ENCODE measurements at places on chromosomes 13 and 19.

- no peak for DNase-seq
Measured at GRCh38 chr13:112912726-112913440, 56.1 kb upstream of the MCF2L start.

DNA sequence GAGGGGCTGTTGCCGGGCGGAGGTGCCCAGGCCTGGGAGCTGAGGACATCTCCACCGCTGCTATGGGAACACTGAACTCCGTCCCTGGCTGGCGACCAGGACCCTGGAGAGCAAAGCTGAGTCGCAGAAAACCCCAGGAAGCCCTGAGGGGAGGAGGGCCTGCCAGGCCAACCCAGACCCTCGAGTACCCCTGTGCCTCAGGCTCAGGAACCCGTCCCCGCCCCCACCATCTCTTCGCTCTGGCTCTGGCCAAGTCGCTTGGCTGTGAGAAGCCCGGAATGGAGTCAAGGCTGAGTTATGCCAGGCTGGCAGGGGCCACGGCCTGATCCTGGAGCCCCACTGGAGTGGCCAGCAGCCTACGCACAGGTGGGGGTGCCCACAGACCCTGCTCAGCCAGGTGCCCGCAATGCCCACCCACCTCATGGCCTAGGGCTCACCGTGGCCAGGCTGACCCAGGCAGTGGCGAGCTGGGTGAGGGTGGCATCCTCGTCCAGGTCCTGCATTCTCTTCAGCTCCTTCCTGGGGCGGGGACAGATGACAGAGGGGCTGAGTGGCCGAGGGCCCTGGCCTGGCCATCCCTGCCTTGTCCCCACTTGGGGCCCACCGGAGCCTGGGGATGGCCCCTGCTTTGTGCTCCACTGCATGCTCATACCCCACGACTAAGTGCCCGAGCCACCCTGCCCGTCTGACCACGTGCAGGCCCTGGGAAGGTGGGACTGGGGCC is 8.5 kb upstream of the CERS1 start:
- no peak for DNase-seq

DNA sequence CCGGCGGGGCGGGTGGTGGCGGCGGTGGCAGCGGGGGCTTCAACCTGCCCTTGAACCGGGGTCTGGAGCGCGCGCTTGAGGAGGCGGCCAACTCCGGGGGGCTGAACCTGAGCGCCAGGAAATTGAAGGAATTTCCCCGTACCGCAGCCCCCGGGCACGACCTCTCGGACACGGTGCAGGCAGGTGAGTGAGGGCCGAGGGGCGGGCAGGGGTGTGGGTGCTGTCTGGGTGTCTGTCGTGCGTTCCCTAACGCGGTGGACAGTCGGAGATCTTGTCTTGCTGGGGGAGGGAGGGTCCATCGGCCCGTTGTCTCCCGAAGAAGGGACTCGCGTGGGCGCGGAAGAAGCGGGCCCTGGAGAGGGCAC is 533 bp downstream of the LRCH1 start:
- no peak for DNase-seq

DNA sequence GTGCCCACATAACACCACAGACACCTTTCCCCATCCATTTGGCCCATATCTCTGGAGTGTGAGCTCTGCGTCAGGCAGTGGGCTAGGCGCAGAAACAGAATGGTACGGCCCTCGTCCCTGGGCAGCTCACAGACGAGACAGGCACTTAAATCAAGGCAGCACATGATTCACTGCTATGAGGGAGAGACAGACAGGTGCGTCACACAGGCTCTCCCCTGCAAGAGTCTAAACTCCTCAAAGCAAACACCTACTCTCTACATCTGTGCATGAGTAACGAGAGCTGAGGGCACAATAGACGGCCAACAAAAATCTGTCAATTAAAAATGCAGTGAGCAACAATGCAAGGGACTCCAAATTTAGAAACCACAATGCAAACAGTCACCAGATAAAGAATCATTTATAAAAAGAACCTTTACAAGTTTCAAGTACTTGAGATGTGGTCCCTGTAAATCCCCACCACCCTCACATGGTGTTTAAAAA is 348.9 kb downstream of the UQCRFS1 start:
- no peak for DNase-seq

DNA sequence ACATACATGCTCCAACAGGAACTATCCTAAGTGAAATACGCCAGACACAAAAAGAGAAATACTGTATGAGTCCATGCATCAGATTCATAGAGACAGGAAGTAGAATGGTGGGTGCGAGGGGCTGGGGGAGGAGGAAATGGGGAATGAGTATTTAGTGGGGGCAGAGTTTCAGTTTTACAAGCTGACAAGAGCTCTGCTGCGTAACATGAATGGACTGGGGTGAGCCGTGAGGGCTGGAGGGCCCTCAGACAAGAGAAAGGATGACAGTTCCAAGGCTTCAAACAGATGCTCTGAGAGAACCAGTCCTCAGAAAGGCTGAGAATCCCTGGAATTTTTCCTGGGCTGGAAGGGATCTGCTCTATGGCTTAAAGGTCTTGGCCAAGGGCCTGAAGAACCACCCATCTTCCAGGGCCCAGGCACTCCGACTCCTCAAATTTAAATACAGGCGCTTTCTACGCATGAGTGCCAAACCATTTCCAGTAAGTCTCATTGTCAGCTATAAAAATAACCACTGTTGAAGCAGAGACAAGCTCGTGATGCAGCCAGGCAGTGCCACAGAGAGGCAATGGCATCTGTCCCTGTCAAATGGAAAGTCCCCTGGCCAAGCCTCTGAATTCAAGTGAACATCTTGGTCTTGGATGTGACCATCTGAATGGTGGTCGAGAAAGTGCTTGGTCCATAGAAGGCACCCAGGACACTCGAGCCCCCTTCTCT is 17.5 kb downstream of the KLF2 start:
- peak; percentile 65 for DNase-seq

DNA sequence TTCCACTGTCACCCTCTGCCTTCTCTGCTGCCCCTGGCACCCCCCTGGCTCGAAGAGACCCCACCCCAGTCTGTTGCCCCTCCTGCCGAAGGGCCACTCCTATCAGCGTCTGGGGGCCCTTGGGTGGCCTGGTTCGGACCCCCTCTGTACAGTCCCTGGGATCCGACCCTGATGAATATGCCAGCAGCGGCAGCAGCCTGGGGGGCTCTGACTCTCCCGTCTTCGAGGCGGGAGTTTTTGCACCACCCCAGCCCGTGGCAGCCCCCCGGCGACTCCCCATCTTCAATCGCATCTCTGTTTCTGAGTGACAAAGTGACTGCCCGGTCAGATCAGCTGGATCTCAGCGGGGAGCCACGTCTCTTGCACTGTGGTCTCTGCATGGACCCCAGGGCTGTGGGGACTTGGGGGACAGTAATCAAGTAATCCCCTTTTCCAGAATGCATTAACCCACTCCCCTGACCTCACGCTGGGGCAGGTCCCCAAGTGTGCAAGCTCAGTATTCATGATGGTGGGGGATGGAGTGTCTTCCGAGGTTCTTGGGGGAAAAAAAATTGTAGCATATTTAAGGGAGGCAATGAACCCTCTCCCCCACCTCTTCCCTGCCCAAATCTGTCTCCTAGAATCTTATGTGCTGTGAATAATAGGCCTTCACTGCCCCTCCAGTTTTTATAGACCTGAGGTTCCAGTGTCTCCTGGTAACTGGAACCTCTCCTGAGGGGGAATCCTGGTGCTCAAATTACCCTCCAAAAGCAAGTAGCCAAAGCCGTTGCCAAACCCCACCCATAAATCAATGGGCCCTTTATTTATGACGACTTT is 2.0 kb downstream of the ZFP36 start:
- no peak for DNase-seq

- no peak for DNase-seq
Measured at GRCh38 chr19:5586300-5587070, 18.7 kb upstream of the TINCR start.

DNA sequence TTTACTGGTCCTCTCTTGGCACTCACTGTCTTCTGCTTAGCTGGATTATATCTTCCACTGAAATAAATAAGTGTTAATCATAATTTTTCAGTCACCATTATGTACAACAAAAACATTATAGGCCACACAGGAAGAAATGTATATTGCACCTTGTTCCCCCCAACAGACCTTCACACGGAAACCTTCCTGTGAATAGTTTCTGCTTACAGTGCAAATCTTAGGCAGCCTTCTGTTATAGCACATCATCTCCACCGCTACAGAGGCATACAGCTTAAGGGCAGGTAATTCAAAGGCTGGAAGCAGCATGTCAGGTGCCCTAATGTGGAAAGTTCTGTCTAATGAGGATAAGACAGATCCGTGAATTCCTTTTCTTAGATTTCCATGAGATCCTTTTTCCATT is 16.9 kb upstream of the SOHLH2 start:
- no peak for DNase-seq

GRCh38 chr13:107835339-107836018 is 379.9 kb downstream of the LIG4 start:
- DNase-seq = no peak

- no peak for DNase-seq
Measured at GRCh38 chr13:44191504-44192171, 182.0 kb upstream of the SERP2 start.

- DNase-seq = no peak
Measured at GRCh38 chr19:39167461-39168257, 29.1 kb upstream of the NCCRP1 start.

DNA sequence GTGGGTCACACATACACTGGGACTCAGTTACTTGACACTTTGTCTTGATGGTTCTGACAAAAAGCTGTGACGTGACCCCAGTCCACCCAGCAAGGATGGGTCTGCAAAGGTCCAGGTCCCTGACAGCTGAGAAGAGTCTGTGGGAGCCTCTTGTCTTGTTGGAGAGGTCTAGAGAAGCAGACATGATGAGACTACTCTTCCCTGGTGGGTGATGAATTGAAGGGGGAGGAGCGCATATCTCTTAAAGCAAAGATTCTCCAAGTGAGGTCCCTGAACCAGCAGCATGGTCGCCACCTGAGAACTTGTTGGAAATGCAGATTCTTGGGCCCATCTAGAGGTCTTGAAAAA is 78.5 kb upstream of the MEDAG start:
- DNase-seq = no peak

DNA sequence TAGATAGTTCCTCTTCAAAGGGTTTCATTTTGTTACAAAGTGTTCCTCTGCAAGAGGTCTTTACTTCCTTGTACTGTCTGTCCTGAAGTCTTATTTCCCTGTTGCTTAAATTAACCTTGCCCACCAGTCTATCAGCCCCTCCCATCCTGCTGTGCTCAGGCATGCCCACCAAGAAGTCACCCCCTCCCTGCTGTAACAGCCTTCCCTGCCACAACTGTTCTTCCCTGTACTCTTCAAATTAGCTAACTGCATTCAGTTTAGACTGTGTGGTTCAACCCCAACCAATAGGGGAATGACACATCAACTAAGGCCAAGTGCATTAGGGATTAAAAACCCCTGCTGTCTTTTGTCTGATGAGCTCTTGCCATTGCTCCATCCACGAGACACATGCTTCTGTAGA is 34.4 kb upstream of the ZNF562 start:
- DNase-seq = no peak

DNA sequence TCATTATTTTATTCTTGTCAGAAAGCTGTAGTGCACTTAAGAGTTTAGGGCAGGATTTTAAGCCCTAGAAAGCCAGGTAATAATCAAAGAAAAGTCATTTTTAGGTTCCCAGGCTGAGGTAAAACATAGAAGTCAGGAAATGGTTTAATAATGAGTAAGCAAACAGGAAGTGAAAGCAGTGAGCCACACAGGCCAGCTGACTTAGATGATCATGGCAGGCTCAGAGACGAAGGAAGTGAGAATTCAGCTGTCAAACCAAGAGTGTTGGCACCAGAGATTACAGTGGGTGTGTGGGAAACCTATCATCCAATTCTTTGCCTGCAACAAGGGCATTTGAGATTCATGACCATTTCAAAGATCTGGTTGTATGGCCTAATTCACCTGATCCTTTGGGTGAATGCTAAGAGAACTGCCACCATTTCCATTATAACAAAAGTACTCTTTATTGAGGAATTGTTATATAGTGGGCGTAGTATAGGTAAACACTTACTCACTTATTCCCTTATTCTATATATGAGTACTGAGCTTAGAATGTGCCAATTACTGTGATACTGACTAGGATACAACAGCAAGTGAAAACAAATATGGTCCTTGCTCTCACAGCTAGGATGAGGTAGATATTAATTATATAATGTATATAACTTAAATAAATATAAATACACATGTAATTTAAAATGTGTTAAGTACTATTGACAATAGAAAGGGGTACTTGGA is 103.7 kb upstream of the EDNRB start:
- DNase-seq = peak; percentile 16

GRCh38 chr13:88552966-88553365 is 881.8 kb downstream of the SLITRK5 start:
- no peak for DNase-seq

- DNase-seq = no peak
Measured at GRCh38 chr13:35159041-35159440, 217.0 kb downstream of the NBEA start.

DNA sequence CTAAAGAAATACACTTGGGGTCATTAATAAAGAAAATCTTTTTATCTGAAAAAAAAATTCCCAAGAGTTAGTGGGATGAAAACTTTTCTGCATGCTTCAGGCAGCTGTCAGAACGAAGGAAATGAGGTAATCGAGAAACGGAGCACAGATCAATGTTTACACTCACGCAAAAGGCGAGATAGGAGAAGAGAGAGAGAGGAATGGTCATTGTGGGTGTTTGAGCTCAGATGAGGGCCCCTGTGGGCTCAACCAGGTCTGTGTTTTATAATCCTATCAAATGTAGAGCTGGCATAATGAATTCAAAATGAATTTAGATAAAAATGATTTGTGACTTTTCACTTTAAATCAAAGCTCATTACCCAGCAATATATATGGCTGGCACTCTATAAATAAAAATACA is 6.3 kb upstream of the RXFP2 start:
- DNase-seq = no peak

- DNase-seq = no peak
Measured at GRCh38 chr13:98540476-98540875, 36.4 kb downstream of the STK24 start.

DNA sequence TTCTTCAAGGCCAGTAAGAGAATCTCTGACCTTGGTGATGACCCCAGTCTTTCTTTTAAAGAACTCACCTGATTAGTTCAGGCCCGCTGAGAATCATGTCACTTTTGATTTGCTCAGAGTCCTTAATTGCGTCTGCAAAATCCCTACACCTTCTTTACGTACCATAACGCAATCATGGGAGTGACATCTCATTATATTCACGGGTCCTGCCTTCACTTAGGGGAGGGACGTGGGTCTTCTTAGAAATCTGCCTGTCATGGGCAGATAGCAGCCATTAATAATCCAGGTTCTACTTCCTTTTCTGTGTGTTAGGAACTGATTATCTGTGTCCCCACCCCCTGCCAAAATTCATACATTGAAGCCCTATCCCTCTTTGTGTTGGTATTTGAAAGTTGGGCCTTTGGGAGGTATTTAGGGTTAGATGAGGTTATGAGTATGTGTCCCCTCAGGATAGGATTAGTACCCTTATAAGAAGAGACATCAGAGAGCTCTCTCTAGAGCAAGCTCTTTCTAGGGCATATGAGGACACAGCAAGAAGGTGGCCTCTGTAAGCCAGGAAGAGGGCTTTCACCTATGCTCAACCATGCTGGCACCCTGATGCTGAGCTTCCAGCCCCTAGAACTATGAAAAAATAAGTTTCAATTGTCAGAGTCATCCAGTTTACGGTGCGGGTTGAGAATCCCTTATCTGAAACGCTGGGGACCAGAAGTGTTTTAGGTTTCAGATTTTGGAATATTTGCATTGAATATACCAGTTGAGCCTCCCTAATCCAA is 9.9 kb downstream of the TPP2 start:
- no peak for DNase-seq

- no peak for DNase-seq
Measured at GRCh38 chr13:40192858-40193257, 473.6 kb downstream of the FOXO1 start.
